ENCODE measurements at places on chromosomes 4 and X. TPM values are rescaled to one million over a fixed set of nuclear protein-coding genes. Genes with fewer than 3 reads are reported as not detected.

The RNF128 gene
- polyA plus RNA-seq = 2.7 TPM

The CLDN34 gene
- 0.12 TPM for polyA plus RNA-seq

The TBC1D14 gene
- polyA plus RNA-seq = 46.3 TPM

The GLRA3 gene
- polyA plus RNA-seq = not detected

- no peak for DNase-seq
Observed at GRCh38 chrX:23616361-23616760, 50.9 kb upstream of the PRDX4 start.

GRCh38 chr4:184807256-184807655, 18.5 kb downstream of the ACSL1 start:
- no peak for DNase-seq

DNA sequence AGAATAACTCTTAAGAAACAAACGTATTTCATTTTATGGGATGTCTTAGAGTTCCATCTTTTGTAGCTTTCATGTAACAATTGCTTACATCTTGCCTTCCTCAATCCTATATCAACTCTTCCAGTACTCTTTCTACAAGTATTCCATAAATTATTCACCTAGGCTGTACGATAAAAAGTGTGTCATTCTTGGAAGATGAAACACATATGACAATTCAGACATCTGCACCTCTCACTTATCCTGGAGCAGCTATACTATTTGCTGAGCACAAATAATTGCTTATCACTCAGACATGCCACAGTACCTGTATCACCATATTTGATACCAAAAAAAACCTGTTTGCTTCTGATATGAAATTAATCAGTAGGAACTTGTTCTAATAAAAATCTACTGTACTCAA, 1.0 kb downstream of the POF1B start:
- DNase-seq = no peak
